ENCODE measurements at places on chromosomes 5 and 9.

DNA sequence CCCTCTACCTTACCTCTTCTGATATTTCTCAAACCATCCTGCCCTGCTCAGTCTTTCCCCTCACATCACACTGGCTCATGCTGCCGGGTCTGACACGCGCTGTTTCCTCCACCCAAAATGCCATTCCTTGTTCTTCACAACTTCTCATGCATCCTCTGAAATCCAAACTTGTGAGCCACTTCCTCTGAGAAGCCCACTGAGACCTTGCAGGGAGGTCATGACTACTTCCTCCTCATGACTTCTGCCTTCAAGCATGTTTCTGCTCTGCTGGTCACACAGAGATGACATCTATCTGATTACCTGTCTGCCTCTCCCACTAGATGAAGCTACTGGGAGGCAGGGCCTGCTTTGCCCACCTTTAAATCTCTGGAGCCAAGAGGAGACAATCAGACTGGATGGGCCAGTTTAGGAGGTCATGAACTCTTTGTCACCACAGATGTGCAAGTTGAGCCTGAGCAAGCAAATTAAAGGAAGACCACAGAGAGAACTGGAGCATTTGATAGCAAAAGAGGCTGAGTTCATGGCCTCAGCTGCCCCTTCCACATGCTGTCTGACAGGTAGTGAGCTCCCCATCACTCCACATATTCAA lies 119.8 kb upstream of the TBC1D2 start:
- peak; percentile 99 for DNase-seq

DNA sequence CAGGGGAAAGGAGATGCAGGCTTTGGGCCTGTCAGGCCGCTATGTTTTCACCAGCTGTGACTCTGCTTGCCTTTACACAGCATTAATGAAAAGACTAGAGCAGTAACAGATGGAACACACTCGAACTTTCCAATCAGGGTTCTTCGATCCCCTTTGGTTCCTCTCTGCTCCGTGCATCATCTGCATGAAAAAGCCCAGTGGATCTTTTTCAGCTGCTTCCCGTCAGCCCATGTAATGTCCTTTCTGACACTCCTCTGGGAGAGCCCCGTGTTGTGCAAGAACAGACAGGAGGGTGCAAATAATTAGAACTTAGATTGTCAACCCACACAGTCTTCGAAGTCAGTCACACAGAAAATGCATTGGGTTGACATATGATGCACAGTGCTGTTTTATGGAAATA lies 448.9 kb upstream of the ZNF462 start:
- DNase-seq: no peak

GRCh38 chr5:11904265-11904906 lies at the start of gene CTNND2:
Gene CTNND2 (minus strand): TSS chr5:11904446. CDS start chr5:11903853, 593 bp downstream.
- no peak for DNase-seq

DNA sequence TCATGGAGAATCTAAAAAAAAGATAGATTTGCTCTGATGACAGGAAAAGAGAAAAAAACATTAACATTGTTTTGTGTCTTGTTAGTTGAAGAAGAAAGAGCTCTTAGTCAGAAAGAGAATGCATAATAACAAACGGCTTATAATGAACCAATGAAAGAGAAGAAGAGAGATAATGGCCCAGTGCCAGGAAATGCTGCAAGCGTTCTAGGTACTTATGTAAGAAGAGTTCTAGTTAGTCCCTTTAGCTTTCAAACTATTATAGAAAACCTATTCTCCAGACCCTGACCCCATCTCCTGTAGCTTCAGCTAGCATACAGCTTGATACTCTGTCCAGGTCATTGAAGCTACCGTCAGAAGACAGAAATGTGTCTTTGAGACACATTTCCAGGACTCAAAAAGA lies 70.2 kb downstream of the FBXL17 start:
- no peak for DNase-seq

- no peak for DNase-seq
Measured at GRCh38 chr5:132261881-132262845, 4.7 kb downstream of the PDLIM4 start.

GRCh38 chr9:22483528-22484070 lies 37.0 kb downstream of the DMRTA1 start:
- DNase-seq: no peak

GRCh38 chr9:133569121-133569785 lies 34.7 kb downstream of the ADAMTSL2 start:
- DNase-seq: no peak

GRCh38 chr9:132825430-132825829 lies 52.7 kb downstream of the AK8 start:
- no peak for DNase-seq

DNA sequence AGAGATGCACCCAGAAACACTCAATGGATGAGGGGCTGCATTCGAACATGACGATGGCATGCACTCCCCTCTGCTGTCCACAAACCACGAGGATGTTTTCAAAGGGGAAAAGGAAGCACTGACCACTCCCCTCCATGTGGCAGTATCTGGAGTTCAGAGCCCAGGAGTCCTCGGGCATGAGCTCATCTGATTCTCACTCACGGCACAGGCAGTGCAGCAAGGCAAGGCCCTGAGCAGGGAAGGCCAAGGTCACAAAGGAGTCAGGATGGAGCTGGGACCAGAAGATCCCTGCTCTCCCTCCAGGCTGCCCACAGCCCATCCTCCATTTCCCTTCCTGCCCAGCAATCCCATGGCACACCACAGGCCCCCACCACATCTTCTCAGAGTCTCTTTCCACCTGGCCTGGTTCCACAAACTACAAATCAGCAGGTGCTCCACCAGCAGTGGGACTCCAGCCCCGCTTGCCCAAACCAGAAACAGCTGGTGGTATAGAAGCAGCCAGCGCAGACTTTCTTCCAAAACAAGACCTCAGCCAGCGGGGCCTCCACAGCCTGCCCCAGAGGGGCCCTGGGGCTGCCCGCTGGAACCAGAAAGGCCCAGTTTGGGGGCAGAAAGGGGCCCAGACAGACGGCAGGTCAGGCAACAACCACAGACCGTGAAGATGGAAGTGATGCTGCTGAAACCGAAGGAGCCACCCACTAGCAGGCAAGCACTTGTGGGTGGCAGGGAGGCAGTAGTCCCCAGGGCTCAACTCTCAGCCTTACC lies 12.2 kb downstream of the TNIP1 start:
- peak; percentile 82 for DNase-seq

DNA sequence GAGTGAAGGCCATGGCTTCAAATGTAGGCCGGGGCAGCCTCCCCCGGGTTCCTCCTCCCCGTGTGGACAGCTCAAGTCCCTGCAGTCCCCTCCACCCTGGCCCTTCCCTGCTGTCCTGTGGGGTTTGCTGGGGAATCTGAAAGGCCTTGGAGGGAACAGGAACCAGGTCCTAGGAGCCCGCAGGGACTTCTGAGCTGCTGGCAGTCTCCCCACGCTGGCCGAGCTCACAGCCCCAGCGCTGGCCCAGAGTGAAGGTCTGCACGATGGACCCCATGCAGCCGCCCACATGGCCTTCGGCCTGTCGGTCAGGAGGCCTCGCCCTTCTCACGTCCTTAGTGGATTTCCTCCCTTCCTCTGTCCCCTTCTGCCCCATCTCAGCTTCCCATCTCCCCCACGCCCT lies 25.7 kb upstream of the NOTCH1 start:
- DNase-seq: no peak

DNA sequence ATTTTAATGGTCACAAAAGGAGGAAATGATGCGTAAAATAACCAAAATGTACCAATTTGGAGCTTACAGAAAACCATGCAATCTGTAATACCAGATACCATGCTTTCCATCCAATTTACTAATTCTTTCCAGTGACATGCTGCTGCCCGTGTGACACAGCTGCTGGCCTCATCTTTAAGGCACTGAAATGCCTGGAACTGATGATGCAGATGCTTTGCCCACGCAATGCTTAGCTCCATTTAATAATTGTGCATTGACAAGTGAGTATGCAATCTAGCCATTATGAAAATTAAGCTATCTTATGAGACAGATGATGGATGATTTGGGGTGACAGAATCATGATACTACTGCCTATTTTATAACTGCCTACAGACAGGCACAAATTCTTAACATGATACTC lies 169.2 kb upstream of the CTNND2 start:
- DNase-seq: no peak

GRCh38 chr5:39570403-39571027 lies 145.7 kb upstream of the DAB2 start:
- DNase-seq: peak; percentile 55

DNA sequence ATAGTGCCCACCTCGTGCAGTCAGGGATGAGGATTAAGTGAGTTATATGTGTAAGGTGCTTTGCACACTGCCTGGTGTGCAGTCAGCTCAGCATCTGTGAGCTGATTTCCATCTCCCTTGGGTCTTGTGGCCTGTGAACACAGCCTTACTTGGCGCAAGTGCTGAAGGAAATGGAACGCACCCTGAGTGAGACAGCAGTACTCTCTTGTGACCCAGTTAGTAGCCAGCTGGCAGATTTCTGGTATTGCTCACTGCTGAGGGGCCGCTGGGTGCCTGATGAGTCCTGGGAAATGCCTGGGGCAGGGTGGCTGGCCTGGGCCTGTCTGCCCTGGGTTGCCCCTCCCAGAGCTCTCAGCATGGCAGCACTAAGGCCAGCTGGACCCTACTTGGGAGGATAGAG lies 90.9 kb upstream of the BOD1 start:
- no peak for DNase-seq

- no peak for DNase-seq
Measured at GRCh38 chr9:120256146-120256545, 323.8 kb downstream of the CDK5RAP2 start.

- DNase-seq: no peak
Measured at GRCh38 chr9:134293611-134294152, 32.6 kb upstream of the RXRA start.

- DNase-seq: no peak
Measured at GRCh38 chr9:22158927-22159346, 149.8 kb upstream of the CDKN2B start.

DNA sequence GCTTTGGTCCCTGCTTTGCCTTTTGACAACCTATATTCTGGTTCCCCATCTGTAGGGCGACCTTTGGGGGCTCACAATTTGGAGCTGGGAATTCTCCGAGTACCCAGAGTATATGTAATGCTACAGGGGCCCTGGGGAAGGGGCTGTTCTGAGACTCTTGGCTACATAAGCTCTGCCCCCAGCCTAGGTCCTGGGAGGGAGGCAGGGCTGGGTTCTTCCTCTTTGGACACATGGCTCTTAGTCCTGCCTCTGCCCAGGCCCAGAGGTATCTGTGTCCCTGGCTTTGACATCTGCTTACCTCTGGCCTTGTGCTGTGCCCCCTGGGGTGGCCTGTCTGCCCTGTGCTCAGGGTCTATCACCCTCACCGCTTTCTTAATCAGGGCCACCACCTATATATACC lies 181.6 kb downstream of the CACNA1B start:
- no peak for DNase-seq

DNA sequence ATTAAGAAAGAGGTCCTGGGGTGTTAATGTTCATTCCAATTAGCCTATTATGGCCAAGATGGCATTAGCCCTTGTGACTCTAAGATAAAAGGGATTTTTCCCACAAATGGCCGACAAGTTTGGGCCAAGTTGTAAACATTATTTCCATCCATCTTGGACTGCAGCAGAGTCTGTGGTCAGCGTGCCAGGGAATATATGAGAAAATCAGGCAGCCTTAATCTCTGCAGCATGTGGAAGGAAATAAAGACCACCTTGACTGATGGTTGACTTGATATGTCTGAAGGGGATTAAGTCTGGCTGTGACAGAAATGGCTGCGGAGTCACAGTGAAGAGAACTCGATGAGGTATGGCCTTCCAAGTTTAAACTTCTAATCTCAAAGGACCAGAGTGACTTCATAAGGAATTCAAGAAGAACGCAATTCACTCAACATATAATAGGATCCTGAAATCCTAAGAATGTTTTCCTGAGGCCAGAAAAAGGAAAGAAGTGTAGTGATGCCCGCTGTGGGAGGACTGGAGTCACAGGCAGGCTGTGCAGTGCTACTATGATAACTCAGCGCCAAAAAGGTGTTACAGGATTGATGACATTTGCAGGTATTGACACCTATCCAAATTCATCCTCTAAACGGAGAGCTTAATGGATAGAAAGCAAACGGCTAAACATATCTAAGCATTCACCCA lies 287.1 kb downstream of the SEC61B start:
- DNase-seq: no peak

DNA sequence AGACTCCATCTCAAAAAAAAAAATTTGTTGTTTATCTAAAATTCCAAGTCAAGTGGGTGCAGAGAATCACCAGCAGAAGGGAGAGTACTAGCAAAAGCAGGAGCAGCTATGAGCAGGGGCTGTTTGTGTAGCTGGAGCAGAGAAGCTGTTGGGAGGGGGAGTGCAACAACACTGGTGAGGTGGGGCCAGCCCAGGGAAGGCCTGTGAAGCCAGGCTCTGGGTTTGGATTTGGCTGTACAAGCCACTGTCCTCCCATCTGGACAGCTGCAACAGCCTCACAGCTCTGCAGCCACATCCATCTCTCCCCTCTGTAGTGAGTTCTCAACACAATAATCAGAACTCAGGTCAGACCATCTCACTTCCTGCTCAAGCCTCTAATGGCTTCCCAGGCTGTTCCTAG lies 59.4 kb downstream of the TMOD1 start:
- no peak for DNase-seq

DNA sequence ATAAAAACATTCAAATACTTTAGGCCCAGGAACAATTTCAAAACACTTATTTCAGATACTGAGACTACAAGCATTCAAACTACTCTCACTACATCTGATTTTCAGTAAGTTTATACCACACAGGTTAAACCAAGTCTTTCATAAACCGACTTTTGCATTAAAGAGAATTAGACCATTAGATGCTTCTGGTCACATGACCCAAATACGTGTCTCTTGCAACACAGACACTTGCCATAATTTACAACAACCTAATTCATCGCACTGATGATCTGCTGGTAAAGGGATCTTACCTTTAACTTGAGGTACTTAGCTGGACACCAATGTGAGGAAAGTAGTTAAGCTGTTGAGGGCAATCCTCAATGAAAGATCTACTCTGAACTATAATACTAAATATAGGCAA lies 3.2 kb downstream of the HNRNPH1 start:
- DNase-seq: no peak
